ENCODE measurements at places on chromosomes 12 and 14.

DNA sequence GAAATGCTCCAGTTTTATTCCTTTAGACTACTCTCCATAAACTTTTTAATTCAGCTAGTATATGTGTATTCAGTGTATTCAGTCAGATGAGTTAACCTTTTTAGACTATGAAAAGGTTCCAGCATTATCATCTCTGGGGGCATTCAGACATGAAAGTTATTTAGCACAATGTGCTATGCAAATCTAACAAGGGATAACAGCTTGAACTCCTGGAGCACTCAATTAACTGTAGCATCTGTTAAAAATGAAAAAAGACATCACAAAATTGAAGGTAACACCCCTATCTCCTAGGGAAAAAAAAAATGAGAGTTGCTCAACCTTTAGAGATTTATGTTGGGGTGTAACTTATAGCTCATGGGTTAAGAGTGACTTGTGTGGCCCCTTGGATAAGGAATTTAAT, 211.5 kb downstream of the PHLDA1 start:
- DNase-seq = no peak

- DNase-seq = peak; percentile 73
Measured at GRCh38 chr12:71710276-71711125, 24.6 kb downstream of the TMEM19 start.

- no peak for DNase-seq
Measured at GRCh38 chr12:89427508-89428156, 75.3 kb upstream of the DUSP6 start.

DNA sequence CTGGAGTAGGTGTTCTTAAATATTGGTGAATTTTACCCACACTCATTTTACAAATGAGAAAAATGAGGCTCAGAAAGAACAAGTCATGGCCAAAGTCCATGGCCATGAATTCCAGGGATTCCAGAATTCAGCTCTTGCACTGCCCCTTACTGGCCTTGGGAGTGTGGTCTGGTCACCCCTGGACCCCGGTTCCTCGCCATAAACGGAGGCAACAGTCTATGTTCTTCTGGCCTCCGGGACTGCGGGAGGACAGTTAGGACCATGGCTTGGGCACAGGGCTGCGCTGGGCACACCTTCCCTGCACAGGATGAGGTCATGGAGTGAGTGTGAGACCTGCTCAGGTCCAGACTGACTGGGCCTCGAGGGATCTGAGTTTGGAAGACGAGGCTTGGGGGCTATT, 6.9 kb downstream of the CCDC197 start:
- no peak for DNase-seq

DNA sequence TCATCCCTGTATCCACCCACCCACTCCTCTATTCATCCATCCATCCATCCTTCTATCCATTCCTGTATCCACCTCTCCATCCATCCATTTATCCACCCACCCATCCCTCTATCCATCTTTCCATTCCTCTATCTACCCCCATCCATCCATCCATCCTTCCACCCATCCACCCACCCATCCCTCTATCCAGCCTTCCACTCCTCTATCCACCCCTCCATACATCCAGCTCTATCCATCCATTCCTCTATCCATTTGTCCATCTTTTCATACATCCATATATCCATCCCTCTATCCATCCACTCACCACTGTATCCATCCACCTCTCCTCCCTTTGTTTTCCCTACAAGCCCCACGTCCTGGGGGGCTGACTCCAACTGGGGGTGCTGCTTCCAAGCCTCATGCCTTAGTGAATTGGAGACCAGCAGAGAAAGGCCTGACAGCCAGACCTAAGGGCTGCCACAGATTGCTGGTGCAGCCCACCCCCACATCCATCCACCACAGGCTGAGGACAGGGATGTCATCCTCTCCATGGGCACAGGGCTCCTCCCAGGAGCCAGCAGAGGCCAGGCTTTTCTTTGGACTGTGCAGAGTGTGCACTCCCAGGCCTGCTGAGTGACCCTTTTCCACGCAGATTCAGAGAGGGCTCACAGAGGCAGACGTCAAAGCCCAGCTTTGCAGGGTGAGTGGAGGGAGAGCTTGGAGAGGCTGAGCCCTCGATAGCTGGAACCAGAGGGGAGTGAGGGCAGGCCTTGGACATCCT, 18.9 kb upstream of the GPR132 start:
- no peak for DNase-seq

DNA sequence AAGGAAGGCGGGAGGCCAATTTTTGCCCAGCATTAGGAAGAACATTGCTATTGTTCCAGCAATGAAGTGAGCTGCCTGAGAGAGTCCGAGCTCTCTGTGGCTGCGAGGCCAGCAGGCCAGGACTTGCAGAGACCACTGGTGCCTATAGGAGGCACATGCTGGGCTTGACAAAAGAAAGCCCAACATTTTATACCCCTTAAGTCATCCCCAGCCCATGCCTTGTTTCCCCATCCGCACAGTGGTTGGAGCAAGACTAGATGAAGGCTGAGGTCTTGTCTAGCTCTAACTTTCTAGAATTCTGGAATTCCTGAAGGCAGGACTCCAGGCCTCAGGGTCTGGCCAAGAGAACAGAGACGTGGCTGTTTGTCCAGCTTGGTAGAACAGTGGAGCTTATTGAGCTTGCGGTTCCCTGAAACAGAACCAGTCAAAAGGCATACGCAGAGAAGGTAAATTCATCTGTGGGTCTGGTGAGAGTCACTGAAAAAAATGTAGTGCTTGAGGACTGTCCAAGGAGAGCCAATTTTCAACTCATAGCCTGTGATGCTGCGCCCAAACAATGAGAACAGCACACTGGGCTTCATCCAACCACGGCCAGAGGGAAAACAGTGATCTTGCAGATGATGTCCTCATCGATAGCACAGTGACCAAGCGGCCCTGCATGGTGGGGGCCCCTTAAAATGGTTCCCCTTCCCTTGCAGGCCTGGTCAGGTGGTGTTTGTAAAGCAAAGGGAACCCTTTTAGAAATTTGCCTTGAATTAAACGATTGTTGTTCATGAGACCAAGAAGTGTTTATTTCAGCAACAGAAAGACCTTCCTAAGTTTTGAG, 27.1 kb upstream of the COL2A1 start:
- no peak for DNase-seq

DNA sequence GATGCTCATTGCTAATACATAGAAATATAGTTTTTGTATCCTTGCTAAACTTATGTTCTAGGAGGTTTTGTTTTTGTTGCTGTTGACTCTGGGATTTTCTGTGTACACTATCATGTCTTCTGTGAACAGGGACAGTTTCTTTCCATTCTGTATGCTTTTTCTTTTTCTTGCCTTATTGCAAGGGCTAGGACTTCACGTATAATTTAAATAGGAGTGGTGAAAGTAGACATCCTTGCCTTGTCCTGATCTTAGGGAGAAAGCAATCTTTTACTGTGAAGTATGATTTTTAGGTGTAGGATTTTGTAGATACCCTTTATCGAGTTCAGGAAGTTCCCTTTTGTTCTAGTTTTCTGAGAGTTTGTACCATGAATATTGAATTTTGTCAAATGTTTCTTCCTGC, 1.5 kb upstream of the EIF2B2 start:
- no peak for DNase-seq

DNA sequence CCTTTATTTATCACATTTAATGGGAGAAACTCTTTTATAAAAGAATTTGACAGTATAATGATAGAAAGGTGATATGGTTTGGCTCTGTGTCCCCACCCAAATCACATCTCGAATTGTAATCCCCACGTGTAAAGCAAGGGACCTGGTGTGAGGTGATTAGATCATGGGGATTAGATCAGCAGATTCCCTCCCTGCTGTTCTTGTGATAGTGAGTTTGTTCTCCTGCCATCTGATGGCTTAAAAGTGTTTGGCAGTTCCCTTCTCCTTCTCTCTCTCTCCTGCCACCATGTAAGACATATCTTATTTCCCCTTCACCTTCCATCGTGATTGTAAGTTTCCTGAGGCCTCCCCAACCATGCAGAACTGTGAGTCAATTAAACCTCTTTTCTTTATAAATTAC, 1110.3 kb downstream of the FLRT2 start:
- DNase-seq = no peak

GRCh38 chr14:104253901-104254353, 115.5 kb downstream of the KIF26A start:
- DNase-seq = no peak

- peak; percentile 81 for DNase-seq
Measured at GRCh38 chr12:124927201-124928094, 13.0 kb upstream of the UBC start.

DNA sequence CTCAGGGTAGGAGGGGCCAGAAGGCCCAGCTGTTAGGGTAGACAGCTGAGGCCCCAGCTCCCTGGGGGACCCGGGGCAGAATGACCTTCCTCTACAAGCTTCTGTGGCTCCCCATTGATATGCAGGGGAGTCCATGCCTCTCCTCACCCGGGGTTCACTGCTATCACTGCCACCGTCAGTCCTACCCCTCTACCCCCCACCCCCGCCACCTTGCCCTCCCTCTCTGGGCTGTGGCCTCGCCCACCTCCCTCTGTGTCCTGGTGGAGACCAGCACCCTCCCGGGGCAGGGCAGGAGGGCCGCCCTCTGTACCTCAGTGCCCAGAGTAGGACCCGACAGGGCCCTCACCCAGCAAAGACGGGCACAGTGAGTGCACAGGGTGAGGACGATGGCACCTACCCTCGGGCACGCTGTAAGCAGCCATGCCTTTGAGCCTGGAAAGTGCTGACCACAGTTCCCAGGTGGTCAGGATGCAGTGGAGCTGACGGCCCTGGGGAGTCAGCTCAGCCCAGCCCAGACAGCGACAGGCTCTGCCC, 88.4 kb upstream of the SFSWAP start:
- DNase-seq = no peak

DNA sequence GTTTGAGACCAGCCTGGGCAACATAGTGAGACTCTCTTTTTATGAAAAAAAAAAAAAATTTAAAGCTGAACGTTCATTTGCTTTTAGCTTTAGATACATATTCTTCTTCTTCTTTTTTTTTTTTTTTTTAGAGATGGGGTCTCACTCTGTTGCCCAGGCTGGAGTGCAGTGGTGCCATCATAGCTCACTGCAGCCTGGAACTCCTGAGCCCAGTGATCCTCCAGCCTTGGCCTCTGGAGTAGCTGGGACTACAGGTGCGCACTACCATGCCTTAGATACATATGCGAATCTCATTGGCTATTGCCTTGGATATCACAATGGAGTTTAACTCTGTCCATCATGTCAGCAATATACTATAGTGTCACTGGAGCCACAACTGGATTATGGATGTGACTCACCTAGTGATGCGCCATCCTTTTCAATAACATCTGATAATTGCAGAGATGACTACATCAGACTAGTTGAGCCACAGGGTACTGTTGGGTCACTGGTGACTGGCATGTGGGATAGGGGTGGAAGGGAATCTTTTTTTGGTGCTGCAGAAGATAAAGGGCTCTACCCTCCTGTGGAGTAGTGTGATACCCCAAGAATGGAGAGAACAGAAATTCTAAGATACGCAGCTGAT, 2.7 kb upstream of the ADIPOR2 start:
- no peak for DNase-seq

- peak; percentile 13 for DNase-seq
Measured at GRCh38 chr12:54262403-54262925, 17.5 kb downstream of the CBX5 start.

GRCh38 chr12:75162845-75163244, 46.8 kb downstream of the KCNC2 start:
- DNase-seq = no peak

DNA sequence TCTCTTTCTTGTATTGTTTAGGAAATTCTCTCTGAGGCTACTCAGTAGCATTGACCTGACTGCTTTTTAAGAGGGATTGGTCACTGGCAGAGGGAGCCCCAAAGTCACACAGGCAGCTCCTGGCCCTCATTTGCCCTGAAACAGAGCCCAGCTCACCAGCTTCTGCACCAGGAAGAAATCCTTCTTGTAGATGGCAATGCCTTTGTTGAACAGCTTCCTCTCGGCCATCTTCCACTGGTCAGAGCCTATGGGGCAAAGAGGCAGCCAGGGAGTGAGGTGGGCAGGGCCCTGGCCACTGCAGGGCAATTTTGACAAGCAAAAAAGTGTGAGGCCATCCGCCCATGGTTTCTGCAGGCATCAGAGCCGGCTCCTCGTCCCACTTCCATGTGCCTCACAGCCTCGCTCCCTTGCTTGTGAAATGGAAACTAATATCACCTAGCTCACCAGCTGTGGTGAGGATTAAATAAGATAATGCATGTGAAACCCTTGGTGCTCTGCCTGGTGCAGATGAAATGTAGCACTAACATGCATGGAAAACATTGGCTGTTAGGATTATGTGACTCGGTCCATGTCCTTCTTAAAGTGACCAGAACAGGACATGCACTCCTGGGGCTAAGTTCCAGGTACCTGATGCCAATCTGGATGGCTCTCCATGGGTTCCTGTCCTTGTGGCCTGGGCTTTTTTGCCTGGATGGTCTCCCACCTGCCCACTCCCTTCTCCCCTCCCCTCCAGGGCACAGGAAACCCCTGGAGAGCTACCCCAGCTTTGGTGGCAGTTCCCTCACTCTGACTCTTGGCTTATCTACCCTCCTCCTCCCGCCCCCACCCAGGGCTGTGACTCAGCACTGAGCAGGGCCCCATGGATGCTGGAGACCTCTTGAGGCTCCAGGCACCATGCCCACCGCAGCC, 11.2 kb upstream of the PNMA1 start:
- DNase-seq = no peak

DNA sequence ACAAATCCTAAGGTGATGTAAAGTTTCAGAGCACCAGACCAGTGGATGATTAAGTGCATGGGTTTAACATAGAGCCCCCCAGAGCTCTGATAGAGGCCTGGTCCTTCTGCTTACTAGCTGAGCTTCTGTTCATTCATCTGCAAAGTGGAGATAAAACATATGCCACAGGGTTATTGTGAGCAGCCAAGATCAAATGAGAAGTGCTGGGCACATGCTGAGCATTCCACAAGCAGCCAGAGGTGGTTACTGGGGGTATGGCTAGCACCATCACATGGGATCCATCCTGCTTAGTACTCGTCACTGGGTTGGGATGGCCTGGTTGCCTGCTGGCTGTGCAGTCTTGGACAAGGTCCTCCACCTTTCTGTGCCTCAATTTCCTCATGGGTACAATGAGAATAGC, 18.0 kb upstream of the SMUG1 start:
- DNase-seq = no peak

GRCh38 chr14:89013698-89014568, 189.5 kb downstream of the TTC8 start:
- DNase-seq = no peak

GRCh38 chr12:22792138-22792537, 167.2 kb downstream of the ETNK1 start:
- DNase-seq = no peak

- no peak for DNase-seq
Measured at GRCh38 chr14:33738491-33738890, 212.4 kb downstream of the EGLN3 start.

- peak; percentile 9 for DNase-seq
Measured at GRCh38 chr12:18696971-18697602, 40.7 kb downstream of the PLCZ1 start.

GRCh38 chr12:71731439-71732356, 23.0 kb upstream of the RAB21 start:
- DNase-seq = peak; percentile 26

DNA sequence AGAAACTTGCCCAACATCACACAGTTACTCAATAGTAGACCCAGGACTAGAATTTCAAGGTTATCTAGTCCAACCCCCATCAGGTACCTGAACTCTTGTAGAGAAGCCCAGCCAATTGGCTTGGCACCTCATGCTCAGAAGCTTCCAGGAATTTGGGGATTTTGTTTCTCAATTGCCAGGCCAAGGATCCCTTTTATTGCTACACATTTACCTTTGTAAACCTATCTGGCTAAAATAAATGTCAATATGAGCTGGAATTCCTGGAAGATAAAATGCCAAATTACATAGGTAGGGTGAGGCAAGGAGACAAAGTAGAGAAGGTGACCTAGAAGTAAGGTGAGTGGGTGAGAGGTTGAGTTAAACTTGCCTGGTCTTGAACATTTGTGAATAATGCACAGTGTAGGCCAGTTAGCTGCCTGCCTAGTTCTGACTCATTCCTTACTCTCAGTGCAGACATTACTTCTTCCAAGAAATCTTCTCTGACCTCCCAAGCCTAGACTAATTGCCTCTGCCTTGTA, 36.3 kb downstream of the SDR9C7 start:
- no peak for DNase-seq
